Spleen (tissue), 13 donors: ENCODE measurements at places on chromosomes 6 and 20.

GRCh38 chr20:16902662-16903061 lies 154.5 kb downstream of the OTOR start:
- no peak for DNase-seq

- DNase-seq = no peak
These were observed 9.2 kb upstream of the IL17F start for GRCh38 chr6:52253494-52253893.

DNA sequence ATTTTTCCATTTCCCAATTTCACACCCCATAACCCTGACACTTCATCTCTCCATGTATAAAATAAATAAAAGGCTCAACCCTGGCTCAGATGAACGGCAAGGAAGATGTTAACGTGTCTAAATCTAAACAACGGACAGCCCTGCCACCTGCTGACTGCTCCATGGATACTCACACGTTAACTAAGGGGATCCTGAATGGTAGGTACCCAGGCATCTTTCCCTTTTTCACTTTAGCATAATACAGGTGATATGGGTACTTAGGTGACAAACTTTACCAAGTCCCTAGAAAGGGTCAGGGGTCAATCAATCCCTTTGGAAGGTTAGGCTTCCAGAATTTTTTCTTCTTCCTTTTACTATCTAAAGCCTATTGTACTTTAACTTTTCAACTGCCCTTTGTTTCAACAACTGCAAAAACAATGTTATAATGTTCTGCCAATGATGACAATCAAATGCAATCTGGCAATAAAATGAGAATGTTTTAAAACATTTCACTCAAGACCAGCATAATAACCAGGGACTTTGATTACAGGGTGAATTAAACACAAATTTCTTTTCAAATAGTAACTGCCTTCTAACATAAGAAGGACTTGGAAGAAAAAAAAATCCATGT lies 52.4 kb upstream of the IPCEF1 start:
- DNase-seq = no peak

- DNase-seq = no peak
These were observed 24.7 kb downstream of the GJA1 start for GRCh38 chr6:121460170-121460569.

DNA sequence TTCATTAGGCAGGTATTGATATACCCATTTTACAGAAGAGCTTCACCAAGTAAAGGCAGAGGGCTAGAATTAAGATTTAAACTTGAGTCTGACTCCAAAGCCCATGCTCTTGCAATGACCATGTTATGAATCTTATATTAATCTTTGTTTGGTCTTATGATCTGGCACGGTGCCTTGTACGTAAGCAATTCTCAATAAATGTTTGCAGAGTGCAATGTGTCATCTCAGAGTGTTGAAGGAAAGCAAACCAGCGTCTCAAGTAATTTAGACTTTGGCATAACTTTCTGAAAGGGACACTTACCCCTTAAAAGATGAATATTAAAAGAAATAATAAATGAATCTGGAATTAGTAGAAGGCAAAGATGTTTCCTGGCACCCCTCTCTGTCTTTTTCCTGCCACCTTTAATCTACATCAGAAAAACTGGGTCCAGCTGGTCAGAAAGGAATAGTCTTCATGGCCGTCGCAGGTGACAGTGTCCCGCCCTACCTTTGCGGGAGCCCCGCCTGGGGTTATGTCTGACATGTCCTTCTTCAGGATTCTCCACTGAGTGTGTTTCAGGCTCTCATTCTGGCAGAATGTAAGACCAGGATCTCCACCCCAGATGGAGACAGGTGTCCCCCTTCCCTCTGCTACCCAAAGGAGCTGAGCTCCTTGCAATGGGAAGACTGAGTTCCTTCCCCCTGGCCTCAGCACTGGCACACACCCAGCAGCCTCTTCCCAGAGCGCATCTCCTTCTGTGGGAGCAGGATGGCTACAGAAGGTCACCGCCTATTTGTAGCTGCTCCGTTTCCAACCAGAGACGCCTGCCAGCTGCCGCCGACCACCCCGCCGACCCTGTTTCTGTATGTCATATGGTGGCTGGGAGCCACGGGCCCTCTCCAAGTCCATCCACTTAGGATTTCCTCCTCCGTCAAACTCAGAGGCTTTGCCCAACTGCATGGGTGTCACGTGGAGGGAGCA lies 266.3 kb upstream of the ECI2 start:
- DNase-seq = no peak

- no peak for DNase-seq
These were observed 24.3 kb upstream of the MCUR1 start for GRCh38 chr6:13838616-13839015.

DNA sequence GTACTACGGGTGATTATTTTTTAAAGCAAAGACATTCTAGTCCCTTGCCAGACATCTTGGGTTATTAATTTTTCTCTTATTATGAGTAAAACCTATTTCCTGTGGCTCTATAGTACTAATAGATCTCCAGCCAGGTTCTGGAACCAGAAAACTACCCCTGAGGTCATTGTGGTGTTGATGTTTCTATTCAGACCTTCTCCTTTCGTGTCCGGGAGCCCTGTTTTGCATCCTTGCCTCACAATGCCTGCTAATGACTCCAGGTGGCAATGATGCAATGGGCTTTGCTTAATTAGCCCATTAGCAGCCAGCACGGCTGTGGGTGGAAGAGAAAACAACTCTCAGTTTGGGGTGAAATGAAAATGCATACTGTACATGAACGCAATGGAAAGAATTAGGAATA lies 62.9 kb upstream of the ARG1 start:
- no peak for DNase-seq

DNA sequence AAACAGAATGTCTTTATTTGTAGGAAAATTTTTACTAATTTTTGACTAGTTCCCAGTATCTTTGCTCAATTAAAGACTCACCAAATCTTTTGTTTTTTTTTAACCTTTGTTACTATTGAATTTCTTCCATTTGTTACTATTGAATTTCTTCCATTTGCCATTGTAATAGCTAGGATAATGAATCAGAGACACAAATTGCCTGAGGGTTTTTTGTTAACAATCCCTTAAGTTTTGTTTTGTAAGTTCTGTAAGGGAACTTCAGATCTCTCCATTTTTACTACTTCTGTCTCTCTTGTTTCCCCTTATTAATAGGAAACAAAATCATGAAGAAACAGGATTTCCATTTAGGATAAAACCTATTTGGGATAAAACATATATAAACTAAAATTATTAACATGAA lies 104.3 kb downstream of the MAP3K4 start:
- DNase-seq = no peak

GRCh38 chr6:89409461-89410035 lies 2.5 kb downstream of the RRAGD start:
- DNase-seq = no peak

GRCh38 chr20:48155268-48155667 lies 370.0 kb upstream of the SULF2 start:
- no peak for DNase-seq

DNA sequence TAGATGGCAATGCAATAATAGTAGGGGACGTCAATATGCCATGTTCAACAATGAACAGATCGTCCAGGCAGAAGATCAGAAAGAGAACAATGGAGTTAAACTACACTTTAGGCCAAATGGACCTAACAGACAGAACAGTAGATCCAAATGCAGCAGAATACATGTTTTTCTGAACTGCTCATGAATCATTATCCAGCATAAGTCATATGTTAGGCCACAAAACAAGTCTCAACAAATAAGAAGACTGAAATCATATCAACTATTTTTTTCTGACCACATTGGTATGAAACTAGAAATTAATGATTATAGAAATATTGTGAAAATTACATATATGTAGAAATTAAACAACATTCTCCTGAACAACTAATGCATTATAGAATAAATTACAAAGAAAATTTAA lies 10.2 kb upstream of the DEFB125 start:
- no peak for DNase-seq

DNA sequence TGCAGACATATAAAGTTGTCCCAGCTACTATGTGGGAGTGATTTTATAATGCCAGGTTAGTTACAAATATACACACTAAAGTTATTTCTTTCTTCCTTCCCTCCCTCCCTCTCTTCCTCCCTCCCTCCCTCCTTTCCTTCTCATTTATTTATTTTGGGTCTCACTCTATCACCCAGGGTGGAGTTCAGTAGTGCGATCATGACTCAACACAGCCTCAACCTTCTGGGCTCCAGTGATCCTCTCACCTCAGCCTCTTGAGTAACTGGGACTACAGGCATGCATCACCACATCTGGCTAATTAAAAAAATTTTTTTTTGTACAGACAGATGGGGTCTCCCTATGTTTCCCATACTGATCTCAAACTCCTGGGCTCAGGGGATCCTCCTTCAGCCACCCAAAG lies 59.2 kb downstream of the PHF20 start:
- DNase-seq = no peak

GRCh38 chr20:48783533-48784272 lies 44.1 kb downstream of the PREX1 start:
- DNase-seq = no peak

DNA sequence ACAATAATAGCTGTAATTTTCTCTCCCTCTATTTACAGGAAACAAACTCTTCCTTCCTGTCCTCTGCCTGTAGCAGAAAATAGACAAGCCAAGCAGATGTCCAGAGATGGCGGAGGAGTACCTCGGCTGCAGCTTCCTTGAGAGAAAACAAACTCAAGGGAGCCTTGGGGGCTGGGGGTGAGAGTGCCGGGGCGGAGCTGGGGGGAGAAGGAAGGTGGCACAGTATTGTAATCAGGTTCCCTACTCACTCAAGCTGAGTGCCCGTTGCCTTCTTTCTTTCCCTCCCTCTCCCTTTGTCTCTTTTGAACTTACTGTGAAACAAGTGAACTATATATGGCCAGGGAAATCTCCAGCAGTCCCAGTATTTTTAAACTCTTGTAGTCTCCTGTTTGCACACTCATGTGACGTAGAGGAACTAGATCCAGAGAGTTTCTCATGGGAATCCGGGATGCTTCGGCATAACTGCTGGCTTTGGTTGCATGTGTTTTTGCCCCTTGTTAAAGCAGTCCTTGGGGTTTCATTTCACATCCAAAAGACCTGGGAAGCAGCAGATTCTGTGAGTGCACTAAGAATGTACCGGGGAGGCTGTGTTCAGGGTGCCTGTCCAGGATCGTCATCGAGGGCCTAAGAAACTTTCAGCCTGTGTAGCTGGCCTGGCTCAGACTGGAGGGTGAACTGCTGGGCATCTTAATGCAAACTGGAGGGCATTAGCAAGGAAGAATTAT lies 44.6 kb upstream of the HDDC2 start:
- DNase-seq = no peak

GRCh38 chr6:116409756-116410155 lies 39.0 kb downstream of the DSE start:
- no peak for DNase-seq

DNA sequence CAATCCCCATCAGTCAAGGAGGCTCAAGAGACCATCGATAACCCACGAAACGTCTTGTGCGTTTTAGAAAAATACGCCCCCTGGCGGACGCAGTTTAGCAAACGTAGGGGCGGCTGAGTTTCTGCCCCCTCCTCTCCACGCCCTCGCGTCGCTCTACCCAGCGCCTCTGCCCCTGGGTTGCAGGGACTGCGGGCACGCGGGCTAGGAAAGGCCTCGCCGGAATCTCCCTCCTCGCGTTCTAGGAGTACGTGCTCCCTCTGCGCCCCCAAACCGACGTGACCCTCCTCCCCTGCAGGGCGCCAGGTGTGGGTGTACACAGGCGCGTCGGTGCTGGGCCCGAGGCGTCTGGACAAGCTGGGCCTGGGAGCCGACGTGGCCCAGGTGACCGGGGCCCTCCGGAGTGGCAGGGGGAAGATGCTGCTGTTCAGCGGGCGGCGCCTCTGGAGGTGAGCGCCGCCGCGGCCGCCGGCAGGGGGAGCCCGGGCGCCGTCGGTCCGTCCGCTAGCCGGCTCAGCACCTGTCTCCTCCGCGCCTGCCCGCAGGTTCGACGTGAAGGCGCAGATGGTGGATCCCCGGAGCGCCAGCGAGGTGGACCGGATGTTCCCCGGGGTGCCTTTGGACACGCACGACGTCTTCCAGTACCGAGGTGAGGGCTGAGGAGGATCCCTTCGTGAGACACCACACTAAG lies 5.3 kb downstream of the MMP9 start:
- DNase-seq = peak; percentile 94

DNA sequence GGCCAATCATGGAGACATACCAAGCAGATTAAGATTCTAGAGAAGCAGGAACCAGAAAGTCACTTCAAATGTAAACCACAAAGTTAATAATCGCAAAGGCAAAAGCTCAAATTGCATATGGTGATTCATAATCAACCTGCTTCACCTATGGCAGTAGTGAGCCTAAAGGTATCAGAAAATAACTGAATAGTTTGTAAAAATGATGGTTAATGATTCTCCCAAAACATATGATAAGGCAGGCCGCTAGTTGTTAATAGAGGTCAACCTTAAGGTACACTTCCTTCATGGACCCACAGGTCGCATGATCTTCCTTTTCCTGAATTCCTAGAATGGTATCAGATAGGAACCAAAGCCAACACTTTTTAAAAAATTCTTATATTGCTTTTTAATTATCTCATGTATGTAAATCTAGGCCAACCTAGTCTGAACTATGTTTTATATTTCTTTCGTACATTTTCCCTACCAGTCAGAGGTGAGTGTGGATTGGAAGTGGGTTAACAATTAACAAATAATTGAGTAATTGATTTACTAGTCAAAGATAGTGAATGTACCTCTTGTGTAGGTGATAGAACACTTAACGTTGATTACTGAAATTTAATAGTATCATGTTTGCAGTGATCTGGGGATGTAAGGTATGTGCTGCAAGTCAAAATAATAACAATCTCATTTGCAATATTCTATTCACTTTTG lies 16.4 kb downstream of the TAAR2 start:
- DNase-seq = no peak

DNA sequence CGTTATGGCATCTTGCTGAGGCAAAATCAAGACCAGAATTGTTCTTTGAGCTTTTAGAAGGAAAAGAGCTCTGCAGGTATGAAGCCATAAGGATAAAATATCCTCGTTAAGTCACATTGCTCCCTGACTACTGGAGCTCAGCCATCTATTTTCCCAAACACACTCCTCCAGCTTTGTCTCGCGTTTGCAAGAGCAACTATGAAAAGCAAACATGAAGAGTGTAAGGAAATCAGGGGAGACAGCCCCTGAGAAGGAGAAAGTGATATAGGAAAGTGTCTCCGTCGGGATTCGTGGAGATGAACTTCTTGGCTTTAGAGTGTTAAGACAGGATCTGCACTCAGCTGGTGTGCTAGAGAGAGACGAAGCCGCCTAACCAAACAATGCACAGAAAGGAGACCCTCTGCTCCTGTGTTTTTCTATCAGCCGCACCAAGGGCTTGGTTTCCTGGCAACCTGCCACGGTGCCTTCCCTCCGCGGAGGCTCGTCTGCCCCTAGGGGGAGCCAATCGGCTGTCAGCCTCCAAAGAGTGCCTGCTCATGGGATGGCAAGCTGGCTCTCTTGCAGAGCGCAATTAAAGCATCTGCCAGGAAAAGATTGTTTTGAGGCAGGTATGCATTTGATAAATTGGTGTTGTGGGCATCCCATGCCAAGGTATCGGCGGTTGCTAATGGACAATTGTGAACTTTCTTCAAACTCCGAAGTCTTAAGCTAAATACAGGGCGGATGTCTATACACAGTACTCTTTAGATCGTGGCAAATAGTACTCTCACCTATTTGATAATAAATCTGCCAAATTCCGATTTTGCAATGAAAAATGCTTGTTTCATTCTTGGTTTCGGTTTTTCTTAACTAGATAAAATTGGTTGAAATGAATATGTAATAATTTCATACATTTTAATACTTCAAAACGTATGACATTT lies 603.2 kb downstream of the RNF144B start:
- peak; percentile 75 for DNase-seq

GRCh38 chr6:105591053-105591452 lies 188.2 kb upstream of the PREP start:
- no peak for DNase-seq

- no peak for DNase-seq
These were observed 839 bp downstream of the HNF4A start for GRCh38 chr20:44356353-44356723.
